ENCODE measurements at places on chromosomes 3 and 15.

- no peak for ATAC-seq
Measured at GRCh38 chr15:65275728-65276126, 11.0 kb downstream of the PARP16 start.

DNA sequence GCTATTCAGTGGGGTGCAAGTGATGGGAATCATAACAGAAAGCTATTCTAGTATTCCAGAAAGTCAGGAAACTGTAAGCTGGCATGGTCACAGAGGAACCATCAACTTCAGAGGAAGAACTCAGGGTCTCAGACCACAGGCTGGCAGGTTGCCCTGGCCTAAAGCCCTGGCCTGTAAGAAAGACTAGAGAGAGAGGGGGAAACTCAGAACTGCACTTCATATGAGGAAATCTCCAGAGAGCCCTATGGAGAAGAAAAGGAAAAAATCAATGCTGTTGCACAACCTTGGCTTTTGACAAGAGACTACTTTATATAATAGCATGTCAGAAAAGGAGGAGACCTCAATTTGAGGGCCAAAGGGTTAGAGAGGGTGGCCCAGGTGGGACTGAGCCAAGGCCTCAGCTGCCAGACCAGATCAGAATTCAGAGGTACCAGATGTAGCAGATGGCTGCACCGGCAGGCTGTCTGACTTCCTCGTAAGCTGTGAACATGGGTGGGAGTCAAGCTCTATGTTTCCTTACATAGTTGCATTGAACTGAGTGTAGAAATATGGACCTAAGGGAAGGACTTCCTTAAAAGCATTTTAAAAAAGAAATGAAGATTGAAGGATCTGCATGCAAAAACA is 333.8 kb downstream of the PDCD6IP start:
- ATAC-seq, result no peak

DNA sequence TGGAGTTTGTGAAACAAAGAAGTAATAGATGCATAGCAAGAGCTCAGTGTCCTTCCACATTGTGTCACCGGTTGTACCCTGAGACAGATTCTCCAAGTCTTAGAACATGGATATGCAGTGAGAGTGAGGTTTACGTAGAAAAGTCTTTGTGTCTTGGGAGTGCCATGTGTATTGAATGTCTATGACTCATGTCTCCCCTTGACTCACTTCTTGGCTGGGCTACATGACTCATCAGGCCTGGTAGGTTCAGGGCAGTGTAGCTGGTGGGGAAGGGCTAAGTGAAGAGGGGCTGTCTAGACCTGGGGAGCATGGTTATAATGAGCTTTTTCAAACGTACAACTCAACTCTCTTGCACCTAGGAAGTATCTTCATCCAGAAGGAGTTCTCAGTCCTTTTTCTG is 167.4 kb downstream of the GAP43 start:
- ATAC-seq, result peak; percentile 53

DNA sequence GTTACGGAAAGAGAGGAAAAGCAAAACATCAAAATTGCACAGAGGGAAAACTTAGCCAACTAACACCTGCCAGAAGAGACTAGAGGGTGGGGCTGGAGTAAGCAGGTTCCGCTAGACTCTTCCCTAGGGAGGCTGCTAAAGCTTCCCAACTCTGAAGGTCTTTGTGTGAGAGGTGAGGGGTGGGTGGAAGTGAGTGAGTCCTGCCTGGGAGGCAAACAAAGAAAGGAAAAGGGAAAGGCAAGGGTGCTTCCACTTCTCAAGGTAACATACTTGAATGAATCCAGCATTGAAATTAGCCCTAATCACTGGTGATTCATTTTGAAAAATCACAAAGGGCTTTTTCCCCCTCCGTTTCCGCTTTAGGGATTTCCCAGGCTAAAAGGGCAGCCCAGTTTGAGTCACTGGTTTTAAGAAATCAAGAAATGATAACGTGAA is 220.5 kb upstream of the ADAMTS9 start:
- ATAC-seq, result peak; percentile 63

DNA sequence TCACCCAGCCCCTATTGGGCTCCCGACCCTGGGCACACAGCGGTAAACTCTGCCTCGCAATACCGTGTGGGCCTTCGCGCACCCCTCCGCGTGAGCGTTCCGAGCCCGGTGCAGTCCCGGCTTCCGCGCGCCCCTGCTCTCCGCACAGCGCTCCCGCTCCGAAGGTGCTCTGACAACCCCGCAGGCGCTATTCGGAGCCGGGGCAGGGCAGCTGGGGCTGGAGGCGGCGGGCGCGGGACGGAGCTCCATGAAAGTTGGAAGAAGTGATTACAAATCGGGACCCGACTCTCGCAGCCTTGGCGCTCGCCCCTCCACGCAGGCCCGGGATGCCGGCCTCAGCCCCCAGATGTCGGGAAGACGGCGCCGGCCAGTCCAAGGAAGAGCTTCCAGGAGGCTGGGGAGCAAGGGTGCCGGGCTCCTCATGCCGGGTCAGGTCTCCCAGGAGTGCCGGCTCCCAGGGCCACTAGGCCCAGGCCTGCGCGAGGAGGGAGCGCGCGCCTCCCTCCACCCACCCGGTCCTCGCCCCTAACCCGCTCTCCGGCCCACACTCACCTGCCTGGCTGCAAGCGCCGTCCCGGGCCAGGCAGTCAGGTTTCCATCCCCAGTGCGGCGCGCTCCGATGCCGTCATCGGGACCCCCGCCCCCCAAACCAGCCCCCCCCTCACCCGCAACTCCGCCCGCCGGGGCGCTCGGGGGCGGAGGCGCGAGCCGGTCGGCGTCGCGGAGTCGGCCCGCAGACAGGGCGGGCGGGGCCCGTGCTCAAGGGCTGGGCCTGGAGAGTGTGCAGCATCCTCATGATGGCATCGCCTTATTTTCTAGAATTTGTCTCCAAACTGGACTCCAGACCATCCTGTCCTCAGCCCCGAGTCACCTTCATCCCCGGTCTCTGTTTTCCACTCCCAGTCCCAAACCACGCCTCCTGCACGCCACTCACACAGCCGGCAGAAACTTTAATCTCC is at the start of gene KIF7:
KIF7 (minus strand) TSS at position 621 of the 959 bp plus-strand sequence. CDS start 2,537 bp downstream, outside the sequence.
- peak; percentile 84 for ATAC-seq

DNA sequence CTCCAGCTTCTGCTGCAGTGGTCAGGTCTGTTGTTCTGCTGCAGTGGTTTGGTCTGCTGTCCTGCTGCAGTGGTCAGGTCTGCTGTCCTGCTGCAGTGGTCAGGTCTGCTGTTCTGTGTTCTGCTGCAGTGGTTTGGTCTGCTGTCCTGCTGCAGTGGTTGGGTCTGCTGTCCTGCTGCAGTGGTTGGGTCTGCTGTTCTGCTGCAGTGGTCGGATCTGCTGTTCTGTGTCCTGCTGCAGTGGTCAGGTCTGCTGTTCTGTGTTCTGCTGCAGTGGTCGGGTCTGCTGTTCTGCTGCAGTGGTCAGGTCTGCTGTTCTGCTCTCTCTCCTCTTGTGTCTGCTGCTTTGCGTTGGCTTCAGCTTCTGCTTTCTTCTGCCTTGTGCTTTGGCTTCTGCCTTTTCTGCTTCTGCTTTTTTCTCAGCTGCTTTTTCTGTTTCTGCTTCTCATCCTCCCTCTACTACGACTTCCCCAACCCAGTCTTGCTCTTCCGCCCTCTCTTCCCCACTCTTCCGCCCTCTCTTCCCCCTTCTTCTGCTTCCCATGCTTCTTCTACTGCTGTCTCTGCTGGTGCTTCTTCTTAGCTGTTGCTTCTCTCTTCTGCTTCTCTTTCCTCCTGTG is 50.7 kb downstream of the FAM43A start:
- no peak for ATAC-seq

DNA sequence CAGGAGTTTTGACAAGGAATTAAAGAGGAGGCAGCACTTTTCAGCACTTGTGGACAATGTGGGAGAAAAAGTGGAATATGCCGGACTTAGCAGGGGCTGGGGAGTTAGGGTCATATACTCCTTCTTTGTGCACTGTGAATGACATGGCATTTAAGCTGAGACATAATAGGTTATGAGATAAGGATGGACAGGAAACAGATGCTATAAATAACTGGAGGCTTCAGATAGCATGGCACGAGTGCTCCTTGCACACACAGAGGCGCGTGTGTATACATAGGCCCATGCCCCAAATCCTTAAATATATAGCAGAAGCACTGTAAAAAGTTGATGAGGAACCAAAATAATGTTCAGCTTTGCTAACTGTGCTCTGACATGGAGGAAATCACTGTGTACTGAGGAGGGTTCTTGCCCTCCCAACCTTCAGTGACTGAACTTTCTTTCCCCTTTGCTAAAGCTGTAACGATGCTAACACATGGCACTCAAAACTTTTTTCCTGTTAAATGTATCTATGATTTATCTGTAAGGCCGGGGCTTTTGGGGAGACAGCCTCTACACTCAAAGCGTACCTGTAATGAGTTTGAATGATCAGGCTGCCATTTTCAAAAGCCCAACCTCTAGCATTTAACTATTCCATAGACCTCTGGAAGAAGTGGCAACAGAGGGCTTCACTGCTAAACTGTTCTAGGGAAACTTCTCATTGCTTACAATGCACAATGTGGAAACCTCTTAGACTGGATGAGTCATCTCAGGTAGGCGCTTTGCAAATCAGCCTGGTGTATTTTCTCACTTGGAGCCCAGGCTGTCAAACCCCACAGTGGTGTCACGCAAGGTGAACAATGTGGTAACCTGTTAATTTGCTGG is 784.6 kb downstream of the NR2F2 start:
- no peak for ATAC-seq

GRCh38 chr3:194176274-194176991 is 40.5 kb downstream of the HES1 start:
- no peak for ATAC-seq

DNA sequence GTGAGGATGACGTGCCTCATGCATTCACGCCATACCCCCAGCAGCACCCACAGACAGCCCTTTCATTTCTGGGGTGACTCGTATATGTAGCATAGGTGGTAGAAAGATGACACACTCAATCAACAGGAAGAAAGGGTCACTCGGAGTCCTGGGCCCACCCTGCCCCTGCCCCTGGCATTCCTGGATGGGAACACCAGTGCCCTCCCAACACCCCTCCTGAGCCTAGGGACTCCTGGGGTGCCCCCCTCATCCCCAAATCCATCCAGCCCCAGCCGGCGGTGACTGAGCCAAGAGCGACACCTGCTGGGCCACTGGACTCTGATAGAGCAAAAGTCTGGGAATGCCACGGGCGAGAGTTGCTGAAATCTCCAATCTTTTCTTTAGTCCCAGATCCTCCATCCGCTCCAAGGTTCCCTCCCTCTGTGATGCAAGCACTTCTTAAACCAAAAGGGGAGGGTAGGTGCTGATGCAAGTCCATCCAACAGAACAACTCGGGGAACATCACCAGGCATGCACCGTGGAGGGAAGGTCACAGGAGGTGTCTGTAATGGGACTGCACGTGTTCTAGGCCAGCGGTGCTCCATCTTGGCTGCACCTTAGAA is 31.1 kb downstream of the ACAN start:
- peak; percentile 48 for ATAC-seq

DNA sequence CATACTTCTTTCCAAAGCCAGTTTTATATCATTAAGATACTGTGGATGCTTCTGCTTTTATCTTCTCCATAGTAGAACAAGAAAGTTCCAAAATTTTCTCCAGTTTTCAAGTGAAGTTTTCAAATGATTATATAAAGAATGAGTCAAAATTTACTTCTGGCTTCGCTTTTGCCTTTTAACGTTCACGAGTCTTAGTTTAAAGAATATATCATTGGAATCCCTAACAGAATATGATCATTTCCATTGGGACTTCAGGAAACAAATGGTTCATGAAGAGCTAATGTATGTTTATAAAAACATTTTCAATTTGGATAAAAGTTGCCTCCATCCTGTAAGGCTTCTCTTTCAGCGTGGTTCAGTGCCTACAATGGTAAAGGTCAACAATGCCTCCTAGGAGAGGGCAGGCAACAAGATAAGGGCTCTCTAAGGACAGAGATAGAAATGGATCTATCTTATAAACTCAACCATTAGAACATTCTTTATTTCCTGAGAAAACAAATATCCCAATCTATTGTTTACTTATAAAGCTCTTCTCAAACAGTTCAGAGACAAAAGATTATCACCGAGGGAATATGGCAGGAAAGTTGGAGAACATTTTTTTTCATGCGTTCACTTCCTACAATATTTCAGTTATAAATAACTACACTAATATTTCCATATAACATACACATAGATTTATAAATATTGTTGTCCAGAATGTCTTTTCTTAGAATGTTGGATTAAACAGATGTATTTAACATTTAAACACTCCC is 60.5 kb downstream of the FBN1 start:
- ATAC-seq, result no peak

DNA sequence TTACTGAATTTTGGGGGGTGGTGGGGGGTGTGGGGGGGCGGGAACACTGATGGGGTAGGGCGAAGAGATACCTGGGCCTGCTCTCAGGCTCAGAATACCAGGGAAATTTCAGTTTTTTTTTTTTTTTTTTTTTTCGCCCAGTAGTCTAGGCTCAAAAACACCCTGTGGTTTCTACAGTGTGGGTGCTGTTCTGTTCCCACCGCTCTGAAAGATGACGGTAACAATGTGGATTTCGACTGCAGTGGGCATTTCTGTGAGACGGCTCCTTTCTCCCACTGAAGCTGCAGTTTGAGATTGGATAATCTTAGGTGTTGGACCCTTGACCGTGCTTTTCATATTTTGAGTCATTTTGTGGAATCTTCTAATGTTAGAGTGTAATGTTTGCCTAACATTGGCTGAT is 143.8 kb upstream of the RGMA start:
- no peak for ATAC-seq

DNA sequence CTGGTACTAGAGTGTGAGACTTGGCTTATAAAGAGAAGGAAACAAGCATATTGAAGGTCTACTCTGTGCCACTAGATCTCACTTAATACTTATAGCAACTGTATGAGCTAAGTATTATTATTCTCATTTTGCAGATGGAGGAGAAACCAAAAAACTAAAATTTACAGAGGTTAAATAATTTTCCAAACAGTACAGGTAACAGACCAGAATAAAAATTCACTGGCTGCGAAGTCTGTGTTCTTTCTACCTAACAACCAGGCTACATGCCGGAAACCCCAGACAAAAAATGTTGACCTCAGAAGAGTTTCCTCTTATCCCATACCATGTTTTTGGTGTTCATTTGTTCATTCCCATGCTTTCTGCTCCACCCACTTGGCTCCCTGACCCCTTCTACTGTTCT is 46.6 kb downstream of the CMSS1 start:
- ATAC-seq, result no peak

GRCh38 chr3:45612918-45613602 is 18.5 kb downstream of the LIMD1 start:
- ATAC-seq, result no peak

DNA sequence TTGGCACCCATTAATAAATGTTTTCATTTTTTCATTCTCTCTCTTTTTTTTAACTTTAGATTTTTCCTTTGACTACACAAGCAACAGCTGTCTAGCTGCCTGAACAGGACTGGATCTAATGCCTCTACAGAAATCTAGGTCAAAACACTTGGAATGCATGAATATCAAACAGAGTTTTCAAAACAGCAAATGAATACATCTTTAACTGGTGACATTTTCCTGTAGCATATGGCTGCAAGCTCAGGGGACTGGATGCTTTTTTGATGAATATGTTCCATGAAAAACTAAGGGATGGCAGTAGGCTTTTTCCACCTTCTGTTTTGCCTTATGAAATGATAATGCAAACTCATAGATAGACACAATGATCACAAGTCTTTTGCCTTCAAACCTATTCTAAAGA is 661.7 kb downstream of the MCTP2 start:
- no peak for ATAC-seq

DNA sequence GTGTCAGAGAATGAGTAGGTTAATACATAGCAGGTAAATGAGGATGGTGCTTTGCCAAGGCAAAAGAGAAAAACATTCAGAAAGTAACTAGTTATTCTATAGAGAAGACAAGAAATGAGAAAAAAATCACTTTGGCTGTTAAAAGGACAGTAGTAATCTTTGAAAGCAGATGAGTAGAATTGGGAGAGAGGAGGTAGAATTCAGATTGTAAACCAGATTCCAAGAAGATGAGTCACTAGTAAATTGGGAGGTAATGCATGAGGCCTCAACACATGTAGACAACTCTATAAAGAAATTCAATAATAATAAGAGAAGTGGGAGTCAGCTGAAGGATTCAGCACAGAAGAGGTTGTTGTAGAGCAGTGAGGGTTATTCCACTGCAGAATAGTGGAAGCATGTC is 81.4 kb downstream of the MBNL1 start:
- ATAC-seq, result no peak
